ENCODE measurements at places on chromosomes 2 and 18.

GRCh38 chr2:239026711-239027361, 179.0 kb downstream of the TWIST2 start:
- no peak for DNase-seq

- no peak for DNase-seq
Observed at GRCh38 chr2:222410534-222410933, 13.8 kb upstream of the SGPP2 start.

DNA sequence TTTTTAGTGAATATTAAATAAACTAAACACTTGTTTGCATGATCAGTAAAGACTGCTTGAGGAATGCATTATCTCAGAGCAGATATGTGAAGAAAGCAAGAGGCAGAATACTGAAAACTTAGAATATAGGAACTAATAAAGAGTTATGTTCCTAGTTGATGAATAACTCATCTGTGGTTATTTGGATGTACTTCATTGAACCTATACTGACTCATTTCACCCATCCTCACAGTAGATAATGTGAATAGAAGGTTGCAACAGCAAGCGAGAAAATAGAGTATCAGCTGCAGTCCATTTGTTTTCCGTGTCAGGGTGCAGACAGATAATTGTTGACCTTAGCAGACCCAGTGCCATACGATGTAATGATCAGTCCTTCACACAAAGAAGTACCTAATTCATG, 945.7 kb upstream of the LRRTM1 start:
- no peak for DNase-seq

DNA sequence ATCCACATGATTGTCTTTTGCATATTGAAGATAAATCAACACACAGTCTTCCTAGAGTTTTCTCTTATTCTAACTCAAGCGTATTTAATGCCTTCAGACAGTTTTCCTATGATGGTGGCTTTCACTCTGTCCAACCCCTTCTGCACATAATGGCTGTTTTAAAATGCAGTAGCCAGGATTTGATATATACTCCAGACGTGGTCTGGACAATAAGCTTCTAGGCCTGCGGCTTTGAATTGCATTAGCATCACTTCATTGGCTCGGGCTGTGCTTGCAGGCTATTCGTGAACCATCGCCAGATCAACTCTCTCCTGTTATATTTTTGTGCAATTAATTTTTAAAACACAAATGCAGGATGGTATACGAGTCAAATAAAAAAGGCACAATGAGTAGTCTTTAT, 235.3 kb downstream of the BCL2 start:
- DNase-seq = no peak

- DNase-seq = no peak
Observed at GRCh38 chr18:10376731-10377130, 77.7 kb upstream of the APCDD1 start.

DNA sequence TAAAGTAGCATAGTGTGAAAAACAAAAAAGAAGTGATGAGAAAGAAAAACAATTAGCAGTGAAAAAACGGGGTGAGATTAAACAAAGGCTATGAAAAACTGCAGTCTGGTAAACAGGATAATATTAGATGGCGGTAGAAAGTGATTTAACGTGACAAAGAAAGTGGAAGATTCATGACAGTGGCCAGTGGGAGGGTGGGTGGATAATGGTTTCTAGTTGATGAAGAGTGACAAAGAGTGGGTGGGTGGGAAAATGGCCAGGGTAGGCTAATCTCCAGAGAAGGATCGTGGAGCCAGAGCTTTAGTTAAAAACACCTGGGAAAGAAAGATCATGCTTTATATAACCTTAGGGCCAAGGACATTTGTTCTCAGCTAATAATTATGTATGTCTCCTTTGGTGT, 1667.8 kb downstream of the LRP1B start:
- no peak for DNase-seq

DNA sequence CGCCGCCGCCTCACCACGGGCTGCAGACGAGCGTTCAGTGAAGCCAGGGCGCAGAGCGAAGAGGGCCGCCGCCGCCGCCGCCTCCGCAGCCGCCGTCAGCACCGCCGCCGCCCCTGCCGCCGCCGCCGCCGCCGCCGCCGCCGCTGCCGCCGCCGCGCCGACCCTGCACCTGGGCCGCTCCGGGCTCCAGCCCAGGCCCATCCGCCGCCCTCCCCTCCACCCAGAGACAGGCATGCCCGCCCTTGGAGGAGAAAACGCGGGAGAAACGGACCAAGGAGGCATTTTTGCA, 3.0 kb downstream of the POU3F3 start:
- DNase-seq = no peak

GRCh38 chr2:156191527-156191926, 141.0 kb downstream of the NR4A2 start:
- no peak for DNase-seq

DNA sequence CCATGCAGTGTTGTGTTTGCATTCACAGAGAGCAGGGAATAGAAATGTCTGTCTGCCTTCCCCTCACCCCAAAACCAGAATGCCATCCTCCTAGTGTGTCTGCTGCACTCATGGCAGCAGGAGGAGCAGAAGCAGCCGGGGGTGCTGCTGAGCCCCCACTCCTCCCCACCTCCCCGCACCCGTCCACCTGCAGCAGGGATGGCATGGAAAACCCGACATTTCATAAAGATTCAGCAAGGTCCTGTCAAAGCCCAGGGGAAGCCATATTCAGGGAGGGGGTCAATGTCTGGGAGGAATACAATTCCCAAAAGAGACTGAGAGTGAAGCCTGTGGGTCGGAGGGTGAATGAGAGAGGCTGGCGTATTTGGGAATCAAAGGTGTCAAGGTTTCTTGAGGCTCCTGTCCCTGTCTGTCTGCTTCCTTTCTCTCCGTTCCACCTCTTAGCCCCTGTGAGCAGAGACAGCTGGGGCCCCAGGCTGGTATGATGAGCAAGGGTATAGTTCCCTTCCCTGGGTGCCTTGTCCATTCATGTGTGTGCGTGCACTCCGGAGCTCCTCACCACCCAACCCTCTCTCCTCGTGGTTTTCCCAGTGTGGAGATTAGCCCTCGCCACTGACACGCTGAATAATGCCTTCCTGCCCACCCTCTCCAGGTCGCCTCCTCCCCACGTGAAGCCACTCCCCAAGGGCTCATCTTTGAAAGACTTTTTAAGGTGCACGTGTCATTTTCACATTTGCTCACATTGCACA, 133.5 kb upstream of the ZNF236 start:
- no peak for DNase-seq

- no peak for DNase-seq
Observed at GRCh38 chr18:8681196-8681595, 24.2 kb upstream of the MTCL1 start.

GRCh38 chr2:69554981-69555380, 88.6 kb downstream of the AAK1 start:
- no peak for DNase-seq

- DNase-seq = no peak
Observed at GRCh38 chr2:230000118-230000841, 68.4 kb downstream of the SLC16A14 start.

GRCh38 chr2:227163998-227164762, at the start of the genes COL4A3 and COL4A4:
Gene COL4A3, plus strand, starts transcription at chr2:227164624. Its CDS starts 103 bp downstream, at chr2:227164727.
Gene COL4A4, minus strand, starts transcription at chr2:227164205. Its CDS starts 16,722 bp downstream, at chr2:227147483.
- DNase-seq = no peak

DNA sequence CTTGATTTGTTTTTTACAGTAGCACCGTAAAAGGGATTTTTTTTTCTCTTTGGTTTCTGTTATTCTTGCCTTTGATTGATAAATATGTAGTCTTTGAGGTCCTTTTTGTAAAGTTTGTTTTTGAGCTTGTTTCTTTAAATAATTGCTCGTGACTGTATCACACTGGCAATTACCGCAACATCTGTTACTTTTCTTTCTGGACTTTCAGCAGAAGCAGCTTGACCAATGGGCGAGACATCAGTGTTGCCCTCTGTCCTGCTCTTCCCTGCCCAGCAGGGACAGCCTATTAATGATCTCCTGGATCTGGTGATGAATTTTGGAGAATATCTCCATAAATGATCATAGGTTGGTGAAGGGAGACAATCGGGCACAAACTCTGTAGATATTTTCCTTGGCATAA, 74.9 kb downstream of the TDRD15 start:
- no peak for DNase-seq

DNA sequence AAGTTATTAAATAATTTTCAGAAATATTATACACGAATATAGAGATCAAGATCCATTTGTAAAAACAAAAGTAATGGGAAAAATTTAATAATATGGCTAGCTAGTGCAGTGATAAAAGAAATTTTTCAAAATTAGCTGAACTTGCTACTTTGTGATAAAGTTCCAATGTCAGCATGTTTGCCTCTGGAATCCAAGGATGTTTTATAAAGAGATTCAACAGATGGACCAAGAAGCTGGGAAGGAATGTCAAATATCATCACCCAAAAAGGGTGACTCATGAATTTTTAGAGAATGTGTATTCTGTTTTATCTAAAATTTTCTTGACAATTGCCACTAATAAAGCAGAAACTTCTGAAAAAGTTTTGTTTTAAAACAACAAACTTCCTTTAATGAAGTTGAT, 95.3 kb downstream of the FSIP2 start:
- no peak for DNase-seq

- DNase-seq = no peak
Observed at GRCh38 chr2:198016243-198016642, 211.8 kb downstream of the PLCL1 start.

- DNase-seq = no peak
Observed at GRCh38 chr2:235394278-235394828, 99.5 kb upstream of the AGAP1 start.

DNA sequence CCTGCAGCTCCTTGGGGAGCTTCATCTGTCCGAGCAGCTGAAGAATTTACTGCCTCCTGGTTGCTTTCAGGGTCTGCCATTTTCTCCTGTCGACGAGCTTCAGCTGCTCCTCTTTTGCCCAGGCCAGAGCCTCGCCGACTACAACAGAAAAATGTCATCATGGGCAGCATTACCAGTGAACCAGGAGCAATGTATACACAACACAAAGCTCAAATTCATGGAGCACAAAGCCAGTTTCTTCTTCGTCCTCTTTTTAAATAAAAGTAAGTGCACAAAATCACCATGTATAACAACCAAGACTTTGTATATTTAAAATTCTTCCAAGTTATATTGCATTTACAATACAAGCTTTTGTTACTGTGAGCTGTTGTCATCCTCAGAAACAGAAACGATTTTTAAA, 85.0 kb downstream of the TRIP12 start:
- DNase-seq = no peak

DNA sequence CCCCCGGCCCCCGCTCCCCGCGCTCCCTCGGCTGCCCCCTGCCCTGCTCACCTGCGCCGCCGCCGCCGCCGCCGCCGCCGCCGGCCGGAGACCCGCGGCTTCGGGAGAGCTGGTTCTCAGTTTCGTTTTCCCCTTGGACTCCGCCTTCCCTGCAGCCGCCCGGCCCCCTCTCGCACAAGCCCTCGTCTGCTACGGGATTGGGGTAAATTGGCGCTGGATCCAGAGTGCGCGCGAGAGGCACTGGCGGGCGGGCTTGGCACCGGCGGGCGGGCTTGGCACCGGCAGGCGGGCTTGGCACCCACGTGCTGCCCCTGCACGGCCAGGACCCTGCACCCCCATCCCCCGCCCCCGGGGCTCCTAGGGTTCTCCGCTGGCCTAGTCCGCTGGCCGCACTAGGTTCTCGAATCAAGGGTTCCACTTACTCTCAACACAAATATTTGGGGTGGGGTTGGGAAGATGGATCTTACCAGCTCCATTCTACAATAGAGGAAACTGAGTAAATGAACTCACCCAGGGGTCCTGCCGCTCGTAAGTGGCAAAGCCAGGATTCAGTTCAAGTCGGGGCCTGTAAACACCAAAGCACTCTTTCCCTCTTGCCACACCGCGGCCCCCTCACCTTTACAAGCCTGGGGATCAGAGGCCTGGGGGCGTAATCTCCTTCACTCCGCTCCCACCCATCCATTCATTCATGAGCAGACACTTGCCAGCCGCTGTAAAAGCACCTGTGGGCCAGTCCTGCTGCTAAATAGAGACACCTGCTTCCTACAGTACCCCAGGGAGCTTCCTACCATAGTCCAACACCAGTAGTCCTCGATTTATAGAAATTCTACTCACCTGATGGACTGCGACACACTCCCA, at the start of gene EIF2AK2:
Gene EIF2AK2, minus strand, starts transcription at position 124 of the 858 bp plus-strand sequence. CDS start 9,174 bp downstream, outside the sequence.
- DNase-seq = peak; percentile 85

- no peak for DNase-seq
Observed at GRCh38 chr2:132607426-132608090, 62.4 kb downstream of the LYPD1 start.

DNA sequence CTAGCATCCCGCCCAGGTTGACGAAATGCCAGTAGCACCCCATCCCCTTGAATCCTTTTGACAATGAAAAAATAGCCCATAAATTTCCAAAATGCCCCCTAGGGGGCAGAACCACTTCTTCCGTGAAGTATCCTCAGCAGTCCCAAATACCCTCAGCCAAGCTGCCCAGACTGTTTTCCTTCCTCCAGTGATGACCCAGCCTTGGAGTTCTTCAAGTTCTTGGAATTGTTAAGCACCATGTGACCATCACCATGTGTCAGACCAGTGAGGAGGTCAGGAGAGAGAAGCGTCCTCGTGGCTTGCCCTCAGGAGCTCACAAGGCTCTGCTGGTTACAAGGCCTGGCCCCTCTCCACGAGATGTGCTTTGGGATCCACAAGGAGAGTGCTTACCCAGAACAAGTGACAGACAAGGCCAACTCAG, 1.4 kb upstream of the SLC23A3 start:
- DNase-seq = peak; percentile 44

DNA sequence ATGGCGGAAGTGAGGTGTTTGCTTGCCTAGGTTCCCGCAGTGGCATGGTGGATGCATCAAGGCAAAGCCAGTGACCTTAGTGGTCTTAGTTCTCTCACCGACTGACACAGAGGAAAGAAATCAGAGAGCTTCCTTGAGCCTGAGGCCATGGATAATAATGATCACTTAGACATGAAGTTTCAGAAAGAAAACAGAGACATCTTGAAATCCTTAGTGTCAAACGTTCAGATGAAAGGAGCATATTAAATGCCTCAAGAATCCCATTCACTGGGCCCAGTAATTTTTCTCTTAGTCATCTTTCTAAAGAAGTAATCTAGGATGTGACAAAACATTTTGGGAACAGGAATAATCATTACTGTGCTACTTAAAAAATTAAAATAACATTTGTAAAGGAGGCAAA, 35.2 kb downstream of the COPS8 start:
- DNase-seq = no peak

DNA sequence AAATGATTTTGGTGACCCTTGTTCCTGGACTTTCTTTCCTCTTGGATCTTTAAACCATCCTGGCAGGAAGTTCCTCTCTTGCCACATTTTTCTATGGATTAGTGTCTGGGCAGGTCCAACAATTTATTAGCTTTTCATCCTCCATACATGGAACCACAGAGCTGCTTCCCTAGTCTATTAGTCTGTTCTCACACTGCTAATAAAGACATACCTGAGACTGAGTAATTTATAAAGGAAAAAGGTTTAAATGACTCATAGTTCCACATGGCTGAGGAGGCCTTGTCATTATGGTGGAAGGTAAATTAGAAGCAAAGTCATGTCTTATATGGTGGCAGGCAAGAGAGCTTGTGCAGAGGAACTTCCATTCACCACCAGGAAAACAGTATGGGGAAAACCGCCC, 122.9 kb downstream of the DDX1 start:
- no peak for DNase-seq

- DNase-seq = no peak
Observed at GRCh38 chr2:185291035-185291647, 447.5 kb upstream of the FSIP2 start.

DNA sequence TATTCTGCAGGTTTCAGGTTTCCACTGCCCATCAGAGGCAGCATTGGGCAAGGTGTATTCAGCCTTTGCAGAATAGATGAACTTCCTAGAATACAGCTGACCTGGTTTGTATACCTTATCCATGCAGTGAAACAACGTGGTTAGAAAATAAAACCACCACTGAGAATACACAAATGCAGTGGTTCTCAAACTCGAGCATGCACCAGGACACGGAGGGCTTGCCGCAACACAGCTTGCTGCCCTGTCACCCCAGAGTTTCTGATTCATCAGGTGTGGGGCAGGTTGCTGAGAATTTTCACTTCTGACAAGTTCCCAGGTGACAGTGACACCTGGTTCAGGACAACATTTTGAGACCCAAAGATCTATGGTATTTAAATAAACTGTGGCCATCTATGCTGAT, 23.4 kb upstream of the C1D start:
- no peak for DNase-seq
